AG20443 (cell line): ENCODE measurements at places on chromosomes 1 and 21.

GRCh38 chr1:8473121-8473875 is 155.4 kb downstream of the SLC45A1 start:
- no peak for DNase-seq

DNA sequence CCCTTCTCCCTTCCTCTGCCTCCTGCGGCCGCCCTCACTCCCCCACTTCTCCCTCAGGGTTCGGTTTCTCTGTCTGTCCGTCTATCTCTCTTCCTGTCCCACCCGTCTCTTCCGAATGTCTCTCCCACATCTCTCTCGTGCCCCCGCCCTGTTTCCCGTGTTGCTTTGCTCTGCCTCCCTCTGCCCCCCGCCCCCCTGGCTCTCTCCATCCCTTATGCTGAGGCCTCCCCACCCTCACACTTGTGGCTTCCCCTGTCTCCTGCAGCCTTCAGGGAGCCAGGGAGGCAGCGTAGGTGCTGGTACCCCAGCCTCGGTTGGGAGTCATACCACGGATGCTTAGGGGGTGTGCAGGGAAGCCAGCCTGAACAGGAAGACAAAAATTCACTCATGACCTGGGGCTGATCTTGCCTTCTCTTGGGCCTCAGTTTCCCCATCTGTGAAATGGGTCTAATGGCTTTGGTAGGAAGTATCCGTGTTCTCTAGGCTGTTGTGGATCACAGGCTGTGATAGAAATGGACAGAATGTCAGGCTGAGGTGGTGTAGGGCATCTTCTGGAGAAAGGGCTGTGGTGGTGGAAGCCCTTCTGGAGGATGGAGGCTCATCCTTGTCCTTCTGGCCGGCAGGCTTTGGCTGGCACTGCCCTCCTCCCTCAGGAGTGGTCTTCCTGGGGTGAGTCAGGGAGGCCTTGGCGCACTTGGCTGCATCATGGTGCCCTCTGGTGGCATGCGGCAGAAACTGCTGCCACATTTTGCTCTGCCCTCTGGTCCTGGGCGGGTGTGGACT is 55.5 kb downstream of the FOXO6 start:
- peak; percentile 89 for DNase-seq

DNA sequence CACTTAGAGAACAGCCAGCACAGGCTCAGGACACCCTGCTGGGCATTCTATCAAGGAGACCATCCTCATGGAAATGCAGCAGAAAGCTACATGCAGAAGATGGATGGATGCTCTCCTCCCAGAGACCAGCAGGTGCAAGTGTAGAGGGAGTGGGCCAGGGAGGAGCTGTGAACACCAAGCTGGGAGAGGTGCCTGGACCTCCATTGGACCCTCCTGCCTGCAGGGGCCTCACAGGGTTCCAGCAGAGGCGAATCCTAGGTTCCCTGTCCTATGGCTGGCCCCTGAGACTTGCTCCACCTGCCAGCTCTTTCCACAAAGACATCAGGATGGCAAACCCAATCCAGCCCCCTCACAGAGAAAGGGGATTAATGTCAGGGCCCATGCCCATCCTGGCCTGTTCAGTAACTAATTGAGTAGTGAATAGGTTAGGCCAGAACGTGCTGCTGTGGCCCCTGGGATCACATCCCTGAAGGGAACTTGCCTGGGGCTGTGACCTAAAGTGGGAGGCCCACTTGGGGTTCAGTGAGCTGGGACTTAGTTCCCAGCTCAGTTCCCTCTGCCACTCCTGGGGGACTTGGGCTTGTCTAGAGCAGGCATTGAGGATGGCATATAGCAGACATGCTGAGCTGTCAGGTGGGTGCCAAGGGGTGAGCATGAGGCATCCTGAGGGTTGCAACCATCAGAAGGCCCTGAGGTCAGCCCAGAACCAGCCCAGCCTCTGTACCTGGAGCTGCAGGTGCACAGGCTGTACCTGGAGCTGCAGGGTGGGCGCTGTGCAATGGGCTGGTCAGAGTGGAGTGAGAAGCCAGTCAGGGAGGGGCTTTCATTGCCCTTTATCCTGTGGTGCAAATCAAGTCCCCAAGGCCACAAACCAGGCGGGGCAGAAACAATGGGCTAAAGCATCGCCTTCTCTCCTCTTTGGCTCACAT is 22.9 kb upstream of the ZNF678 start:
- no peak for DNase-seq

DNA sequence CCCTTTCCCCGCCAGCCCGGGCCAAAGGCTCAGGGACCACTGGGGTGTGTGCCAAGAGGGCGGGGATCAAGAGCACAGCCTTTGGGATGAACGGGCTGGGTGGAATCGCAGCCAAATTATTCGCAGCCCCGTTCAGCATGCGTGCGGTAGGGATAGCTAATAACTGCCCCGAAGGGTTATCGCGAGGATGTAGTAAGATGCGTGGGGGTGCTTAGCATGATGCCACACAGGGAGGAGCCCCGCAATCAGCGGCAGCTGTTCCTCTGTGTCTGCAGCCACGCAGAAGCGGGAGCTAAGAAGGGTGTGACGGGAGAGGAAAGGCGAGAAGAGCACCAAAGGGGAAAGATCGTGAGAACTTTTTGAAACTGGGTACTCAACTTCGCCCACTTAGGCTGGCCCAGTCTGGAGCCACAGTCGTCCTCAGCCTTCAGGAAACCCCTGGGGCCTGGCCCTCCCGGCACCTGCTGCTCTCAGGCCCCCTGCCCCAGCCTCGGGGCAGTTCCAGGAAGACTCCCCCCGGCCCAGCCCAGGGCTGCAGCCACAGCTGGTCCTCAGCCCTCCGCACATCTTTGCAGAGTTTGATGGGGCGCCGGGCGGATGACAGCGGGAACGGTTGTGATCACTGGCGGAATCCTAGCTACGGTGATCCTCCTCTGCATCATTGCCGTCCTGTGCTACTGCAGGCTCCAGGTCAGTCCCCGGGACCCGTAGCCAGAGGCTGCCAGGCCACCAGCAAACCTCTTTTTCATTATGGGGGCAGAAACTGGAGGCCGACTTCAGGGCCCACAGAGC is 64.9 kb downstream of the TOR1AIP2 start:
- DNase-seq: no peak
